Forelimb muscle (tissue), 1 donor: ENCODE measurements at places on chromosomes 16 and 17. TPM values are rescaled to one million over a fixed set of nuclear protein-coding genes. Genes with fewer than 3 reads are reported as not detected.

- no peak for DNase-seq
Observed at GRCh38 chr16:938136-938535, 32.6 kb downstream of the LMF1 start.

DNA sequence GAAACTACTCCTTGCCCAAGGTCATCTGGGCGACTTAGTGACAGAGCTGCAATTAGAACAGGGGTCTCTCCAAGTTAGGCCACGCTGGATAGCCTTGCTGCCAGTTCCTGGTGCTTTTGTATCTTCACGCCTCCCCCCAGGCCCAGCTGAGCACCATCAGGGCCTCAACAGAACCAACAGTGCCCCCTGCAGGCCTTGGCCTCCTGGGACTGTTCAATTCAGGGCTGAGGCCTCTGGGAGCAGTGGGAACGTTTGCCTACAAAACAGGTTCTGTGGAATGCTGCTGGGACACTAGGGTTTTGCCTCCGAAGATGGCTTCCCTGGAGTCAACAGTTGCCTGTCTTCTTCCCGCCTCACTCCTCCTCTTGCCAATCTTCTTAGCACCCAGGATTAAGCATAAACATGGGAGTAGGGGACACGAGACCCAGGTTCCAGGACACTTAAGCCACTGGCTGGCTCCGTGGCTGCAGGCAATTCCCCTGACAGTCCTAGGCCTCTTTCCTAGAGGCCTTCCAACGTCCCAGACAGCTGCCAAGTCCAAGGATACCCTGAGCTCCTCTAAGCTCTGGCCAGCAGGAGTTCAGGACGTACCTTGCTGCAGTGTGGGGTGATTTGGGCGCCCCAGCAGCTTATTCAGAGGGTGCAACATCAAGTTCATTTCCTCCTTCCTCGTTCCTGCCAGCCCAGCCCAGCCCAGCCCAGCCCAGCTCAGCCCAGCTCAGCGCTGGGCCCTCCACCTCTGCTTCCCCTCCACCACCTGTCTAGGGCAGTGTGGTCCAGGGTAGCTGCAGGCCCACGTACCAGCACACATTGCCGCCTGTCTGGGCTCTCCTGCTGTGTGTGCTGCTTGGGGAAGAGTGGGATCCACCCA lies 246.6 kb upstream of the RPL38 start:
- DNase-seq = no peak

GRCh38 chr17:20094777-20095176 lies 85.6 kb downstream of the SPECC1 start:
- no peak for DNase-seq

DNA sequence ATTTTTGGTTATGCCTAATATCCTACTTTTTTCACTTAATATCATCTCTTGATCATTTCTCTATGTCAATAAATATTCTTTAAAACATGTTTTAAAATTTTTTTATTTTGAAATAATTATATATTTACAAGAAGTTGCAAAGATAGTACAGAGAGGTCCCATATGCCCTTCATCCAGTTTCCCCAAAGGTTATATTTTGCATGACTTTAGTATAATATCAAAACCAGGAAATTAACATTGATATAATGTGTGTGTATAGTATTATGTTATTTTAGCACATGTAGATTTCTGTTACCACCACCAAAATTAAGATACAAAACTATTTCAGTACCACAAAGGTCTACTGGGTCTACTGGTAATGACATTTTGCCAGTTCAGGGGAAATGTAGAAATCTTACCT lies 60.7 kb downstream of the EFCAB5 start:
- DNase-seq = no peak

DNA sequence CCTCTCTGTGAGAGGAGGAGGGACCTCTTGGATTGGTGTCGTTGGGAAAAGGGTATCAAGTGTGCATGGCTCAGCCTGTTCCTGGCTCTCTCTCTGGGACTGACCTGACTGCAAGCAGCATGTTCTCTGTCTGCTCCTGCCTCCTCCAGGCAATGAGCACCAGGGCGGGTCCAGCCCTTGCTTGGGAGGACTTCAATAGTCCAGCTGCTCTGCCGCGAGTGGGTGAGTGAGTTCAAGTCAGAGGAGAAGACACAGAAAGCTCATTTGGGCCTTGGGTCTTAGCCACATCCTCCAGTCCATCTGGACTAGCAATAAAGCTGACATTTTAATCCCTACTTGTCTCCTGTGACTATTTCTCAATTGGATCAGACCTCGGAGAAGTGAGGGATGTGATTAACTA lies 25.2 kb upstream of the TNS4 start:
- no peak for DNase-seq

DNA sequence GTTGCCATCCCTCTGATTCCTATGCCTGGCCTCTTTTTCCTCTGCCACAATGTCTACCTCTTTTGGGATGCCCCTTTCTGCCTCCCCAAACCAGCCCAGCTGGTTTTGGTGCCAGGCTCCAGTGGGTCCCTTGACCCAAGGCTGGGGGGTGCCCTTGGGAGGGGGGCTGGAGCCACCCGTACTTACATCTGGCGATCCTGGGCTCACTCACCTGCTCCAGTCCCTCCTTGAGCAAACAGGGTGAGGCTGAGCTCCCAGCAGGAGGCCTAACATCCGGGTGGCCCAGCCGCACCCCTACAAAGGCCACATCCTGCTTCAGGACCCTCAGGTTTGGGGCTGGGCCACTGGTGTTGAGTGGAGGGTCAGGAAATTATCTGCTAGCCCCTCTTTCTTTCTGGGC lies 1.2 kb downstream of the ERN2 start:
- DNase-seq = no peak

DNA sequence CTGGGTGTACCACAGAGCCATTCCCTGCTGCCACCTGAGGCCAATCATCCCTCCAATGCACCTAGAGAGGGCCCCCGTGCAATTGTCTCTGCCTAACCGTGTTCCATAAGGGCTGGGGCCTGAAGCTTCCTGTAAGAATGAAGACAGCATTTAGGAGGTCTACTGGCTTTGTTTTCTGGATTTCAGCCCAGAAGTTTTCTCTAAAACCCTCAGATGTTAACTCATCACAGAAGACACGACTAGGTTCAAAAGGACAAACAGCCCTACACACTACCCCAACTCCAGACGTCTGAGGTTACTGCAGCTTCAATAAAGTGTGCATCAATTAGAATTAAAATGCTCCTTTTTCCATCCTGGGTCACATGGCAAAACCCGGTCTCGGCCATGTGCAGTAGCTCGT lies 10.8 kb upstream of the DRG2 start:
- DNase-seq = no peak

DNA sequence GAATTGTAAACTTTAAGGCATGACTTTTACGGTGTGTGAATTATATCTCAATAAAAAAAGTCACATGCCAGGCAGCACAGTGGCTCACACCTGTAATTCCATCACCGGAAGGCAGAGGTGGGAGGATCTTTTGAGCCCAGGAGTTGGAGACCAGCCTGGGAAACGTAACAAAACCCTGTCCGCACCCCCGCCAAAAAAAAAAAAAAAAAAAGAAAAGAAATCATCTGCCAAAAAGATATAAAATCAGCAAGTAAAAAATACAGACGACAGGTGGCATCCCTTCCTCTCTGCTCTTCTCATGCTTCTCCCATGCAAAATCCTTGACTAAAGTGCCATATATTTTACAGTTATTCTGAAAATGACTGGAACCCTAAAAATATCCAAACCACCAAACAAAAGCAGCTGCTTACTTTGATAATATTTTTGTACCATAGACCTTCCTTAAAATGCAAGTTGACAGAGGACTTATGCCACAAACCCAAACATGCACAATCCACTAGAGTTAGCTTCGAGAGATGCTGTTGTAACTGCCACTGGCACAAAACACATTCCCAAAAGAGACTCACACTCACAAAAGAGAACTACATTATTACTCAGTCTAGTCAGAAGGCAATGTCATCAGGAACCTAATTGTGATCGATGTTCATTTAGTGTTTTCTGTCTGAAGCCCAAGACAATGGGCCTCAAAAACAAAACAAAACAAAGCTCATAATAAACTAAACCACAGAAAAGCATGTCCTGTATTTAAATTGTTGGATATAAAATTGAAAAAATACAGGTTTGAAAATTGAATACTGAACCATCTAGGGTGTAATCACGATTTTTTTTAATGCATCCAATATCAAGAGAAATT lies 2.4 kb downstream of the CRLF3 start:
- DNase-seq = no peak

GRCh38 chr17:47253541-47254402 lies at the start of gene ITGB3:
TSS of gene ITGB3 (plus strand) at chr17:47253827. CDS start at chr17:47253862, 35 bp downstream.
- no peak for DNase-seq

GRCh38 chr16:89586853-89587252 lies 11.3 kb downstream of the CPNE7 start:
- no peak for DNase-seq

GRCh38 chr16:54576785-54577184 lies 290.2 kb upstream of the IRX3 start:
- DNase-seq = no peak

GRCh38 chr17:18117533-18117932 lies 9.0 kb downstream of the MYO15A start:
- DNase-seq = no peak

DNA sequence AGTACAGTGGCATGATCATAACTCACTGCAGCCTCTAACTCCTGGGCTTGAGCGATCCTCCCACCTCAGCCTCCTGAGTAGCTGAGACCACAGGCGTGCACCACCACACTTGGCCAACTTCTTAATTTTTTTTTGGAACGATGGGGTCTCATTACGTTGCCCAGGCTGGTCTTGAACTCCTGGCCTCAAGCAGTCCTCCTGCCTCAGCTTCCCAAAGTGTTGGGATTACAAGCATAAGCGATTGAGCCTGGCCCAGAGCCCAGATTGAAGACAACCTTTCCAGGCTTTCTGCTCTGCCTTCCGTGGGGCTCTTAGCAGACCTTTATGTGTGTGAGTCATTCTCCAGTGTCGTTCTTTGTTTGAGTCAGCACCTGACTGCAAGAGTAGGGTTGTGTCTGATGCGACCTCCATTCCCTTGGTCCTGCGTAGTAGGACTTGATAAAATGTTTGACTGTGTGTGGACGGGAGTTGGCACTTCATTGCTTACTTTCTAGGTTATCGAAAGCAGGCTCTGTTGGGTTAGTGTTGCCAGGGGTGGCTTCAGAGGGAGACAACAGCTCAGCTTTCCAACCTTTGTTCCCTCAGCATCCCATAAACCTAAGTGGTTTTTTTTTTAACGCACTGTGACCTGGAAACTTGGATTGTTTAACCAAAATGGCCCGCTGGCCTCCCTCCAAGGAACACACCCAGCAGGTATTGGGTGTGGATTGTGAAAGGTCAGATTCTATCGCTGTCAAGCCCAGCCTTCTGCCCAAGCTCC lies 26.4 kb downstream of the EEF2K start:
- no peak for DNase-seq

DNA sequence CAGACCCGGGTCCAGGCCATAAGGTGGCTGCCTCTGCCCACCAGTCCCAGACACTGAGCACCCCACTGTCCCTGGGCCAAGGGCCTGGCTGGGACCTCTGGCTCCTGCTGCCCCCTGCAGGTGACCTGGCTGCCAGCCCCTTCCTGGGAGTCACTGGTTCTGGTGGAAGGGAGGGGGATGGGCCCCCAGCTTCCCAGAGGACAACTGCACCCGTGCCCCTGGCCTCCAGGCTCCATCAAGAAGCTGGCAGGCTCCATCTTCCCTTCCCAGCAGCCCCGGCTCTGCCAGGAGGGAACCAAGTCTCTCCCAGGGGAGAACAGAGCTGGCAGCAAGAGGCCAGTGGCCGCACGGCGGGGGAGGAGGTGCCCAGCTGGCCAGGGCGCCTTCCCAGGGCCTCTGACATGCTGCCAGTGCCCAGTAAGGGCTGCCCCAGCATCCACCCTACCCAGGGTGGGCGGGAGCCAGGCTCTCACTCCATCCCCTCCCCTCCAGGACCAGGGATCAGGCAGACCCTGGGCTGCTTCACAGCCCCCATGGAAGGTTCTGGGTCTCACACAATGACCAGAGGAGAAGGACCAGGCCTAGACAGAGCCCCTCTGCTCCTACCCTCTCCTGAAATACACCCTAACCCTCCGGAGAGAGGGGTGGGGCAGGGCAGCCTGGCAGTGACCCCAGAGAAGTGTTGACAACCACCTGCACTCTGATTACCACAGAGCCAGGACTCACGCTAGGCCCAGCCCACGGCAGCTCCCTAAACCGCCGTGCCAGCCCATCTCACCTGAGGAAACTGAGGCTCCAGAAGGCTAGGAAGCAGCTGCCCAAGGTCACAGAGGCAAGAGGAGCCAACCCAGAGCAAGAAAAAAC lies 3.6 kb downstream of the CLUH start:
- DNase-seq = no peak

GRCh38 chr17:17496189-17497064 lies at the start of gene RASD1:
TSS of gene RASD1 (minus strand) at chr17:17496395. CDS start at chr17:17496181, 214 bp downstream.
- DNase-seq = no peak

- DNase-seq = no peak
Observed at GRCh38 chr17:41082626-41083025, 1.3 kb upstream of the KRTAP4-7 start.

- no peak for DNase-seq
Observed at GRCh38 chr17:67421869-67422273, 44.8 kb downstream of the PITPNC1 start.

DNA sequence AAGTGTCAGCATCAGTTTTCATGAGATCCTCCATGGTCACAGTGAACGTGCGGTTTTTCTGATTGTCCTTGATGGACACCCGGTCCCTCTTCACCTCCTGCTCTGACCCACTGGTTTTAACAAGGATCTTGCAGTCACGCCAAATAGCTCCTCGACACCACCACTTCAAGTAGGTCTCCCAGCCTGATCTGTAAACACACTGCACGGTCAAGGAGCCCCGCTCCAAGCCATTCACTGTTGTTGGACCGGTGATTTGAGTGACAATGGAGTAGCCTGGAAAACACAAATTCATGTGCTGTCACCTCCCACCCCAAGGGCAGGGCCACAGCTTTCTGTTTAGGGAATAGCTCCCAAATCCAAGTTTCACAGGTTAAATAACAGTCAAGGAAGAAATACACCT lies 8.2 kb downstream of the CD300LF start:
- DNase-seq = no peak

- peak; percentile 50 for DNase-seq
Observed at GRCh38 chr17:46192439-46193150, 634 bp downstream of the KANSL1 start.

GRCh38 chr16:84137287-84137686 lies 7.7 kb downstream of the HSDL1 start:
- DNase-seq = no peak

DNA sequence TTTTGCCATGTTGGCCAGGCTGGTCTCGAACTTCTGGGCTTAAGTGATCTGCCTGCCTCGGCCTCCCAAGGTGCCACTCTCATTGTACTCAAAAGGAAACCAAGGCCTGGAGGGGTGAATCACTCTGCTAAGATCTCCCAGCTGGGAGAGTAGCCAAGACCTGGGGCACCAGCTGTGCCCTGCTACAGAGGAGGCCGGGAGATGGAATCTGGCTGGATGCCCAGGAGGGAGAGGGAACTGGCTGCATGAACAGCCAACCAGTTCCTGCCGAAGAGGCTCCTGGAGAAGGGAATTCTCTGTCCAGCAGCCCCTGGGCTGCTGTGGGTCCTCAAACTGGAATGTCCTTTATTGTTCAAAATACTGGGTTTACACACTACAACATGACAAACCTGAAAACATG lies 238.7 kb upstream of the CIBAR2 start:
- peak; percentile 32 for DNase-seq

Gene CACNG1
- polyA plus RNA-seq = 267 TPM

Gene CTRL
- 4.3 TPM for polyA plus RNA-seq

Gene ZACN
- polyA plus RNA-seq = 7.2 TPM

Gene ATP2A3
- 5.3 TPM for polyA plus RNA-seq

Gene ADAMTS18
- polyA plus RNA-seq = 0.92 TPM

Gene AURKB
- polyA plus RNA-seq = 12.9 TPM

Gene MYO18A
- polyA plus RNA-seq = 292 TPM

Gene ABCC11
- 0.18 TPM for polyA plus RNA-seq

Gene CCL18
- polyA plus RNA-seq = not detected

Gene TEN1
- 9.9 TPM for polyA plus RNA-seq

Gene HIGD1B
- 4.2 TPM for polyA plus RNA-seq

Gene UNC45B
- polyA plus RNA-seq = 226 TPM

Gene ALOXE3
- not detected for polyA plus RNA-seq
